ENCODE measurements at places on chromosomes 5 and 9. TPM values are rescaled to one million over a fixed set of nuclear protein-coding genes. Genes with fewer than 3 reads are reported as not detected.

DNA sequence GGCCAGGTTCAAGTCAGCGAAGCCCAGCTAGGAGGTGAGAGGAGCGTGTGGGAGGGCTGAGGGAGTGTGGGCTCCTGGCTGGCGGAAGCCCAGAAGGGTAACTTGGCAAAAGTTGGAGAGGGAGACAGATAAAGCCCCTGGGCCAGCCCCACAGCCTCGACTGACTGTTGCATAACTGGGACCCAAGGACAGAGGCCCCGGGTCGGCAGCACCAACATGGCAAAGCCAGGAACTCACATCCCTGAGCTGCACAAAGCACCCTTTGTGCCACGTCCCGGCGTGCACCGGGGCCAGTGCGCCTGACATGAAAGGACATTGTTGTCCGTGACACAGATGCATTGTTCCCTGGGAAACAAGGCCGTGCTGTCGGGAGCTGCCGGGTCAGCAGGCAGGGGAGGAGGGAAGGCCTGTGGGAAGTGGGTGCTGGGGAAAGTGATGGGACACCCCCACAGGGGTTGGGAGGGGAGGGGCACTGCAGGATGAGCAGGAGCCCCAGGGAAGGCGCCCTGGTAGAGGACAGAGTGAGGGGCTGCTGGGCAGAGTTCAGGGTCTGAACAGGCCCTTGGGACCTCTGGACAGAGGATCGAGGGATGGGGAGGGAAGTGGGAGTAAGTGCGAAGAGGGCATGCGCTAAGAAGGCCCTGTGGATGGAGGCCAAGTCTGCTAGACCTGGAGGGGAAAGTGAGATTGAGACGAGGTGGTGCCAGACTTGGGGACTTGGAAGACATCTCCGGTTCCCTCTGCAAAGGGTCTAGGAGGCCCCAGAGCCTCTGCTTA is 13.0 kb upstream of the DPM2 start:
- DNase-seq: no peak

DNA sequence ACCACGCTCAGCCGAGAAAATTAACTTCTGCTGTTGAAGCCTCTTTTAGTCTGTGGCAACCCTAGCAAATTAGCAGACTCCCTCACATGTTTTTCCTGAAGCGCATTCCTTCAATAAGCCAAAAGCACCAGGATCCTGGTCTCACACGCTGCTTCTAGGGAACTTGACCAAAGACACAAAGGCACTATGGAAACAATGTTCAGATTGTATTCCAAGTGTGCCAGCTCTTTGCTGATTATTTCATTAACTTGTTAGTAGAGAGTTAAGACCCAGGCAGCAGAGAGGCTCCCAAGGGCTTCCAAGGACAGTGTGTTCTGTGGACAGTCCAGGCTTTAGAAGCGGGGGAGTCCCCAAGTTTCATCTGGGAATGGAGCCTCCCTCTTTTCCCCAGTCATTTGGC is 94.4 kb upstream of the BASP1 start:
- DNase-seq: no peak

- no peak for DNase-seq
Measured at GRCh38 chr5:1779021-1779680, 20.5 kb downstream of the MRPL36 start.

DNA sequence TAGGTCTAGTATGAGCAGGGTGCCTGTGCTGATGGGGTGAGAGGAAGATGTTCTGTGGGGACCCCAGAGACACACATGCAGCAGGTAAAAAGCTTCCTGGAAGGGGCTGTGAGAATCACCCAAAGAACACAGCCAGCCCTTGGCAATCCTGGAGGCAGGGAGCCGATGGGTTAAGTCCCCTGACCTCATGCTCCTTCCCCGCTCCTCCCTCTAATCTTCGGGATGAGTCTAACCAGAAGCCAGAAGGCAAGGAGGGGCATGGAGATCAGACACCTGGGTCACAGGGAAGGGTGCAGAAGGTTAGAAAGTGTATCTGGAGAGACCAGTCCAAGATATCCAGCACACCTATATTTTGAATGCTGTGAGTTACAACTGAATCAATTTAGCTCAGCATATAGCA is 274.1 kb upstream of the PAPPA start:
- no peak for DNase-seq

- no peak for DNase-seq
Measured at GRCh38 chr5:137506296-137506695, 7.2 kb upstream of the SPOCK1 start.

The TMEM203 gene
- 35.6 TPM for total RNA-seq

The EQTN gene
- total RNA-seq: not detected

The GLRA1 gene
- not detected for total RNA-seq

The SLC31A2 gene
- 16.1 TPM for total RNA-seq

Data from MCF 10A (cell line).